ENCODE measurements at places on chromosomes 2 and 18.

DNA sequence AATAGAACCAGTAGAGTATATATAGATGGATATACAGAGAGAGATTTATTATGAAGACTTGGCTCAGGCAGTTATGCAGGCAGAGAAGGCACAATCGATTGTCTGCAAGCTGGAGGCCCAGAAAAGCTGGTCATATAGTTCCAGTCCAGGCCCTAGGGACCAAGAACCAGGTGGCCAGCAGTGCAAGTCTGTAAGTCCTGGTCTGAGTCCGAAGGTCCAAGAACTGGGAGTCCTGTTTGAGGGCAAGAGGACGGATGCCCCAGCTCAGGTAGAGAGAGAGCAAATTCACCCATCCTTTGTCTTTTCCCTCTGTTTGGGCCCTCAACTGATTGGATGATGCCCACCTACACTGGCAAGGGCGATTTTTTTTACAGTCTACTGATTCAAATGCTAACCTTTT lies 164.6 kb downstream of the CAMKMT start:
- no peak for DNase-seq

- no peak for DNase-seq
Observed at GRCh38 chr2:231810905-231811304, 24.7 kb downstream of the COPS7B start.

GRCh38 chr2:125822746-125823145 lies 833.2 kb upstream of the GYPC start:
- no peak for DNase-seq

DNA sequence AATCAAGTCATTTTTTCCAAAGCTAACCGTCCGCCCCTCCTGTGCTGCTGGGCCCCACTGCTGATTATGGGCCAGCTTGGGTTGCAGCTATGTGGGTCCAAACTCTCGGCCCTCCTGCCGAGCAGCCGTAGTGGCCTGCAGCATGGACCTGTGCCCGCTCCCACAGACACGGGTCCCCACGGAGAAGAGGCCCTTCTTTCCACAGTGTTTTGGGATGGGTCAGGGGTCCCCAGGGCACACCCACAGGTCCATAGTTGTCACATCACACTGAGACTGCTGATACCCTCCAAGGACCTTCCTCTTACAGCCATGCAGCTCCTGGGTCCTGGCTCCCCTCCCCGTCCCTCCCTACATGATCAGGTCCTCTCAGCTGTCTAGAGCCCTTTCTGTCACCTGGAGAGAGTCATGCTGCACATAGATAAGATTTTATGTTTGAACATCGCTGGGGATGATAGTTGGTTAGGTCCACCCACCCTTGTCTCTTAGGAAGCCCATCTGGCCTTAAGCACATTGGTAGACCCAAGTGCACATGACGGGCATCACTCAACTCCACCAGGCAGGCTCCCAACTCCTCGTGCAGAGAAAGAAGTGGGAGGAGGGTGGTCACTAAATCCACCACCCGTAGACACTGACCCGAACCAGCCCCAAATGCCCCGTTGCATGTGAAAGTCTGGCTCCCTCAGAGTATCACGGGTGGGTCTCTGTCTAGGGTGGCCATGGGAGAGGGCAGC lies 17.5 kb downstream of the GPR55 start:
- DNase-seq: no peak

GRCh38 chr2:191228861-191229260 lies 16.3 kb upstream of the MYO1B start:
- no peak for DNase-seq

DNA sequence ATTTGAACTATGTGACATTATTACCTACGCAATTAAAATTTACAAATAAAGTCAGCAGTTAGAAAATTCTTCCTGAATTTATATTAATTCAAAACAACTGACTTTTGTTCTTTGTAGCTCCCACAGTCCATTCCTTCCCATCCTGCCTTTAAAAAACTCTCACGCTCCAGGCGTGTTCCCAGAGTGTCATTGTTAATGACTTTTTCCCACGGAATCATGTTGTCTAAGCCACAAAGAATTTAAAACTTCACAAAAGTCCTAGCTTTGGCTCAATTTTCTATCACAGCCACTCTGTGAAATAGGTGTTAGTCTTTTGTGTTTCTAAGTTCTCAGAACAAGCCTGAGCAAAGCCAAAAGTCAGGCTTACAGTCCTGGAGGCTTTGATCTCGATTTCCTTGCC lies 26.5 kb downstream of the SLC1A4 start:
- no peak for DNase-seq

DNA sequence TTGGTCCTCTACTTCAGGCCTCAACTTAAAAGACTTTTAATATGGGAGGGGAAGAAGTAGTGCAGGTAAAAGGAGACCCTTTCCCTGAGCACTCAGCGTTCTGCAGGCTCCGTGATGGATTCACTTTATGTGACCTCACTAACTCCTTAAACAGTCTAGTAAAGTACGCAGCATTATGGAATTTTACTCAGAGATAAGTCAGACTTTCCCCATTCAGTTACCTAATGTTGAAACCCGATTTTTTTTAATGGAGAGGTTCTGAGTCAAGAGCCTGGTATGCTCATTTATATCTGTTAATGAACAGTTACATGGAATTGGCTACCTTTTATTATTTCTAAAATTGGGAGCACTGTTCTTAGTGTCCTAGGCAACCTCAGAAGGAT lies 34.1 kb downstream of the RASGRP3 start:
- DNase-seq: no peak
